ENCODE measurements at places on chromosomes 12 and 14. TPM values are rescaled to one million over a fixed set of nuclear protein-coding genes. Genes with fewer than 3 reads are reported as not detected.

The ZNF219 gene
- 1.4 TPM for total RNA-seq

The INHBC gene
- total RNA-seq, result not detected

The RBP5 gene
- total RNA-seq, result 0.22 TPM

The PLEKHG7 gene
- not detected for total RNA-seq

The NAV3 gene
- 8.6 TPM for total RNA-seq
